ENCODE measurements at places on chromosomes 2 and 18. TPM values are rescaled to one million over a fixed set of nuclear protein-coding genes. Genes with fewer than 3 reads are reported as not detected.

Gene SLC5A7
- not detected for total RNA-seq

Gene GPR155
- total RNA-seq, result 3.5 TPM

Gene DPP10
- total RNA-seq, result not detected

Gene LRRTM4
- under 0.01 TPM for total RNA-seq

Gene CHRND
- not detected for total RNA-seq

Gene VWA3B
- 0.59 TPM for total RNA-seq

Gene PDE11A
- total RNA-seq, result 0.36 TPM

- no peak for DNase-seq
Measured at GRCh38 chr2:219111375-219112061, 49.1 kb downstream of the NHEJ1 start.

GRCh38 chr18:2448565-2449151 is 122.6 kb downstream of the METTL4 start:
- no peak for DNase-seq

DNA sequence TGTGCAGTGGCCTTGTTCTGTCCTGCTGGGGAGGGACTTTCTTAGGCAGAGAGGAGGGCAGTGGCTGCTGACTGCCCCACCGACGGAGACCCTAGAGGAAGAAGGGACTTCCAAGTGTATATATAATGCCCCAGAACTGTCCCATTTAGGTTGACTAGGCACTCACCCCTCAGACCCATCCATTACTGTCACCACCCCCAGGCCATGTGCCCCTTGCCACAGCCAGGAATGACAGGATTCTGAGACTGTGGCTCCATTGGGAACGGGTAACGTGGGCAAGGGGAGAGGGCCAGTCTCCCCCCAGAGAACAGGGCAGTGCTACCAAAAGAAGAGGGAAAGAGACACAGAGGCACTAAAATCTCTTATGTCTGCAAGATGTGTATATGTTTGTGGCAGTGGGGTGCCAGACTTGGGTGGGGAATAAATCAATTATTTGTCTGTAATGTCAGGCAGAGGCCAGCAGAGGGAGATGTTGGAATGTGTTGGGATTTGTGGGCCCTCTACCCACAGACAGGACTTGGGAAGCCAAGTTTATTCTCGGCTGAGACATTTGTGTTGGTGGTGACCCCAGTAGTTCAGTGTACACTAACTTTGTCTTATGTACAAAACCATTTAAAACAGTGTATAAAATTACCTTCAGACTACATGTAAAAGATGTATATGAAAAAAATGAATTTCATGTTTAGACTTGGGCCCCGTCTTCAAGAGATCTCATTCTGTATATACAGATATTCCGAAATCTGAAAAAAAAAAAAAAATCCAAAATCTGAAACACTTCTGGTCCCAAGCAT is 24.0 kb upstream of the TMEM37 start:
- DNase-seq, result peak; percentile 83

DNA sequence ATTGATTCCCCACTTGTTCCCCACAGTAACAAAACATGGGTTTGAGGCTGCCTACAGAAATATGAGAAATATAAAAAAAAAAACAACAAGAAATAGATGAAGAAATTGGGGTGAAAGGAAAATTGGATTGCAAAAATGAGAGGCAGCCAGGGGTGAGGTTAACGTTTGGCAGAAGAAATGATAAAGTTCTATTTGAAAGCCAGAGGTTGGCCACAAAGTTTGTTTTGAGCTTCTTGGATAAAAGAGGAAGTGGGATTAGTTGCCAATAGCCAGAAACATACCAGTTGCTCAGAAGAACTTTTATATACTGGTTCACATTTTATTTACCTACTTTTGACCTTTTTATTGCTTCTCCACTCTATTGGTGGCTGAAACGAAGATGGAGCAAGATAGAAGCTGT is 67.5 kb downstream of the FASTKD2 start:
- no peak for DNase-seq

DNA sequence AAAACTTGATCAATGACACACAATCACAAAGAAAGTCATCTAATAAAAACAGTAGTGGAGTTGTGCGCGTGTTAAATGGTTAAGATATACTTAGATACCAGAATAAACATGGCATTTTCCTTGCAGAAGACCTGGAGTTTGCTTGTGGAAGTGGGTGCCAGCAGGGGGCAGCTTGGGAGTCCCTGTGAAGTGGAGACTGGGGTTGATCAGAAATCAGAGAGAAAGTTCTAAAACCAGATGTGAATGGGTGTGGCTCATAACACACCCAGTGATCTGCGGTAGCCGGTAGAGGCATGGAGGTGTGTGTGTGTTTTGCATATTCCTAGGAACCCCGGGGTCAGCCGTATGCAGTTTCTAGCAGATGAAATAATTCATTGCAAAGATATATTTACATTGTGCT is 300.1 kb upstream of the TRIB2 start:
- DNase-seq, result no peak

DNA sequence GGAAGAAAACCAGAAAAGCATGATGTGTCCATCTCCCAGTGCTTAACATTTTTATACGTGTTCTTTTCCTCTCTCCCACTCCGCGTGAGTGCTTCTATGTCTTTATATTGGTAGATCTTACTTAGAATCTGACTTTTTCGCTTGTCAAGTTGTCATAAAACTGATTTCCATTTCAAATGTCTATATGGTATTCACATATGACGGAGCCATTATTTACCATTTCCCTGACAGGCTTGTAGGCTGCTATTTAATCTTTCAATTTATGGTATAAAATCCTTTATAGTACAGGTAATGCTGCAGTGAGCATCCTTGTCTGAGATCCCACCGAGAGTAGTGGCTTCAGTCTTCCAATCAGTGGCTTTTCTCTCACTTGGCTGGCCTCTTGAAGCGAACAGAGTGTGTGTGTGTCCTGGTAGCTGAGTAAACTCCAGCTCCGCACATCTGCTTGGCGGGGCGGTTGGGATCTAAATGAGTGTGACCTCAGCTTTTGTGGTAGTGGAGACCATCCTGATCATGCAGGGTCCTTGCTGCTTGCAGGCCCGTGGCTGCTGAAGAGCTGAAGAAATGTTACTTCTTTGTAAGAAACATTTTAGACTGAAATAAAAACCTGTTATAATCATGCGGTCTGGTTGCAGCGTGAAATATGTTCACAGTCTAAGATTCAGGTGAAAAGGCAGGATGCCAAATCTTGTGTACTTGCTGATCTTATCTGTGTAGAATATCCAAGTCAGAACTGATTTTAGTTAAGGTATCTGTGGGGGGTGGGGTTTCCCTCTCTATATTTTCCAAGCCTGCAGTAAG is 40.2 kb downstream of the INPP4A start:
- no peak for DNase-seq

Data from osteoblast (primary cell).